ENCODE measurements at places on chromosomes 2 and 18. TPM values are rescaled to one million over a fixed set of nuclear protein-coding genes. Genes with fewer than 3 reads are reported as not detected.

GRCh38 chr18:1020731-1021344 is 116.2 kb downstream of the ADCYAP1 start:
- no peak for ATAC-seq

The KIF1A gene
- total RNA-seq: 0.36 TPM

GRCh38 chr2:67965246-67965645 is 97.6 kb downstream of the C1D start:
- no peak for ATAC-seq

The ARHGEF4 gene
- 13.7 TPM for total RNA-seq

DNA sequence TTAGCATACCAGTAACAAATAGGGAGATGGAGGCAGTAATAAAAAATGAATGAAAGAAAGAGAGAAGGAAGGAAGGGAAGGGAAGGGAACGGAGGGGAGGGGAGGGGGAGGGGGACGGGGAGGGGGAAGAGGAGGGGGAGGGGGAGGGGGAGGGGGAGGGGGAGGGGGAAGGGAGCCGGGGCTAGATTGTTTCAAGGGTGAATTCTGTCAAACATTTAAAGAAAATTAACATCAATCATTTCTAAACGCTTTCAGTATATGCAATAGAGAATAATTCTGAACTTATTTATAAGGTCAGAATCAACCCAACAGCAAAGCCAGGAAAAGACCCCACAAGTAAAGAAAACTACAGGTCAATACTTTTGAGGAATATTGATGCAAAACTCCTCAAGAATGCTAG is 858.8 kb upstream of the GYPC start:
- no peak for ATAC-seq

Data from motor neuron (in vitro differentiated cells).